DMS153 (cell line): ENCODE measurements at places on chromosomes 12 and 14.

DNA sequence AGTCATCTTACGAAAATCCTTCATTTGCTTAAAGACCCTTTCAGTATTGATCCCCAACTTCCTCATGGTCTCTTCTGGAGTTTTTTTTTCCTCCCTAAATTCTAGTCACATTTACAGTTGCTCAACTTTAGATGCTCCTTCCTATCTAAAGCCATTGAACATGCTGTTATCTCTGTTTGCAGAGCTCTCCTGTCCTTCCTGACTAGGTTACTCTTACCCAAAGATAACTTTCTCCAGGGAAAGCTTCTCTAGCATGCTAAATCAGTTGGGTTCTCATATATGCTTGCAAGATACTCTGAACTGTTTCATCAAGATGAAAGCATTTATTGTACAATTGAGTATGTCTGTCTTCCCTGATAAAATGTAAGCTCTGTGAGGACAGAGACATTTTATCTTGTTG, 1.8 kb upstream of the RAB21 start:
- no peak for DNase-seq

DNA sequence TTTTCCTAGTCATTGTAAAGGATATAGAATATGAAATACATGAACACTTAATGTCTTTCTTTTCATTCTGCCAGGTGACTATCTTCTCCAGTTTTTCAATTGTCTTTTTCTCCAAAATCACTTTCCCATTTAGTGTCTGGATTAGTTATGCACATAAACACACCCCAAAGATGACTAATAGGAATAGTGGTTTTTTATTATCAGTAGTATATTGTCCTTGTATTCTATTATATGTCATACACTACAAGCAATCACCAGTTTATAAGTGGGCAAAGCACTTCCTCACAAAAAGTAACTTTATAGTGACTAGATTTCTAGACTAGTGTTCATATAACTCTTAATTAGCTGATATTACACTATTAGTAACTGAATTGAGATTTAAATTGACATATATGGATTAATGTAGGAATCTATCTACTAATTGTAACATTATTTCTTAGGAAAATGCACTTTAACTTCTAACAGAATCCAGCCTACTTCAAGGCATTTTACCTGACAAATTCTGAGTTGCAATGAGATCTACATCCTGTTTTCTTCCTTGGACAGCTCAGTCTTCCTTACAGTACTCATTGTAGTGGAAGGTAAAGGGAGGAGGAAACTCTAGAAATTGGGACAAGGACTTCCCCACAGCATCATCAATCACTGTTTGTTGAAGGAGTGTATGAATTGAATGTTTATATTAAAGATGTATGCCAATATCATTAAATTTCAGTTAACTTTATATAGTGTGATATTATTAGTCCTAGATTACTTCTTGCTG, 186.1 kb upstream of the GARIN2 start:
- no peak for DNase-seq

- DNase-seq: no peak
These were observed 2.7 kb downstream of the PXMP2 start for GRCh38 chr12:132690112-132690511.

GRCh38 chr14:30610787-30611343, 11.3 kb upstream of the SCFD1 start:
- DNase-seq: peak; percentile 93

- no peak for DNase-seq
These were observed 90.0 kb upstream of the EIF5 start for GRCh38 chr14:103243764-103244737.

GRCh38 chr12:107105410-107105703, 12.0 kb upstream of the CRY1 start:
- DNase-seq: no peak

DNA sequence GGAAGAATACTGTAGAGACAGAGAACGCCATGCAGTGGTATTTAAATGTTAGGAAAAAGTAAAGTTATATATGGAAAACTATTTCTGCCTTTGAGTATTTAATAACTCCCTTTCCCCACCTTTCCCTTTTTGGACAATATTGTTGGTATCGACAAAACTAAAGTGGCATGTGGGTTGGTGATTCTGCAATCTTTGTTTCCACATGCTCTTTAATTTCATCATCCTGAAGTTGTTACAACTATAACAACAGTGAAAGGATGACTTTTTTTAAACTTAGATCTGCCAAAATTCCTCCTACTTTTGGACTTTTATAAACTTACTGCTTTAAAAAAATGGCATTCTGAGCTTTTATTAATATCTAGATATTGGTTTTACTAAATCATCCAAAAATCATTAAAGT, 25.3 kb downstream of the TTC8 start:
- no peak for DNase-seq

GRCh38 chr12:53098354-53098981, 1.0 kb downstream of the IGFBP6 start:
- DNase-seq: no peak
